SK-N-DZ (cell line): ENCODE measurements at places on chromosomes 4 and X.

DNA sequence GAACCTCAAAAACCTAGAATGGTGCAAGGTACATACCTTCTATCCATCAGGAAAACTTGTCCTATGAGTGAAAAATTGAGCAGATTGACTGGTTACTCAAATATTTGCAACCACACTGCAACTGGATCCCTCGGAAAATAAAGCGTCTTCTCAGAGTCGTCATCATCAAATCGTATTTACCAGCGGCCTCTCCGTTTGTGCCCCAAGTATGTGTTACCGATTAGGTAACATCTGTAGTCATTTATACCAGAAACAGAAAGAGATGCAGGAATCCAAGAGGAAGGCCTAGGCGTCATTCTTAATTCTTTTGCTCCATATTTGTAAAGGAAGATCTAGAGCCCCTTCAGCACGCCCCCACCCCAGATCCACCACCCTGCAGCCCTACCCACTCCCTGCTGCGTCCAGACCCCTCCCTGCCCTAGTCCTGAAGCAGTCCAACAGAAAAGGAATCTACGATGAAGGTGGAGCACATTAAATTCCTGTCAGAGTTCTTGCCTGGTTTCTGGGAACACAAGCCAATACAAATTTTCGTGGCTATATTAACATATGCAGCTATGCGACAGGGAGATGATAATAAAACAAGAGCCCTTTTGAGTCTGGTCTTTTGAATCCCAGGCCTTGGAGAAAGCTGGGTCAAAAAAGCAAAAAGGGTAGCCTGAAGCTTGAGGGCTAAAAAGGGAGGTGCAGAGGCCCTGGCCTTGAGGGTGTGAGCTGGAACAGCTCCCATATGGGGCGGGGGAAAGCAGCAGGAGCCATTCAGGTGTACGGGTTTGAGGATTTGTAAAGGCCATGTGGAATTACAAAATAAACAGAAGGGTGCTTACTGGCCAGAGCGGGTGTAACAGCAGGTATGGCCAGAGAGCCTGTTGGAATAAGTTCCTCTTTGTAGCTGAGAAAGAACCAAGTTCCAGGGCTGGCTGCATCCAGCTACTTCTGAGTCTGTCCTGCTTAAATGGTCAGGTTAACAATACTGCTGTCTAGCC is 77.0 kb downstream of the ZNF827 start:
- no peak for DNase-seq

- DNase-seq: no peak
Measured at GRCh38 chr4:24557026-24558025, 27.0 kb downstream of the DHX15 start.

- DNase-seq: no peak
Measured at GRCh38 chrX:131543774-131544173, at the start of gene OR13H1. OR13H1 (plus strand) TSS chrX:131544074; CDS start chrX:131544074, 0 bp downstream.

- no peak for DNase-seq
Measured at GRCh38 chr4:111556851-111557250, 588.4 kb upstream of the FAM241A start.

DNA sequence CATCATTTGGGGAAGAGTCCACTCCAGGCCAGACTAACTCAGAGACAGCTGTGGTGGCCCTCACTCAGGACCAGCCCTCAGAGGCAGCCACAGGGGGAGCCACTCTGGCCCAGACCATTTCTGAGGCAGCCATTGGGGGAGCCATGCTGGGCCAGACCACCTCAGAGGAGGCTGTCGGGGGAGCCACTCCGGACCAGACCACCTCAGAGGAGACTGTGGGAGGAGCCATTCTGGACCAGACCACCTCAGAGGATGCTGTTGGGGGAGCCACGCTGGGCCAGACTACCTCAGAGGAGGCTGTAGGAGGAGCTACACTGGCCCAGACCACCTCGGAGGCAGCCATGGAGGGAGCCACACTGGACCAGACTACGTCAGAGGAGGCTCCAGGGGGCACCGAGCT is 3.3 kb upstream of the ERAS start:
- no peak for DNase-seq

- no peak for DNase-seq
Measured at GRCh38 chr4:83010111-83010521, 507 bp downstream of the LIN54 start.

DNA sequence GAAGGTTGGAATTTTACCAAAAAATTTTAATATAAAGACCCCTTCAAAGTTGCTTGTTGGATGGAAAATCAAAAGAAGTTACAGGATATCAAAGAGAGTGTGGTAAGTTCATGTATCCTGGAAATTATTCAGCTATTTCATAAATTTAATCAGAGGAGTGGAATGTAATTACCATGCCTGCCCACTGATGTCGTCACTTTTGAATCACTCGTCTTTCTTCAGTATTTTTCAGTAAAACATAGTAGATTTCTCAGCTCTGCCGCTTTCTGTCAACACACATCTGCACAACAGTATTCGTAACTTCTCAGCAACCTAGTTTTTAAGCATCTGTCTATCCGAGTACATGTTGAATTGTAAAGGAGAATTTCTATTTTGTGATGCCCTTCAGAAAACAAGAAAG is 2163.0 kb upstream of the AGA start:
- DNase-seq: no peak

DNA sequence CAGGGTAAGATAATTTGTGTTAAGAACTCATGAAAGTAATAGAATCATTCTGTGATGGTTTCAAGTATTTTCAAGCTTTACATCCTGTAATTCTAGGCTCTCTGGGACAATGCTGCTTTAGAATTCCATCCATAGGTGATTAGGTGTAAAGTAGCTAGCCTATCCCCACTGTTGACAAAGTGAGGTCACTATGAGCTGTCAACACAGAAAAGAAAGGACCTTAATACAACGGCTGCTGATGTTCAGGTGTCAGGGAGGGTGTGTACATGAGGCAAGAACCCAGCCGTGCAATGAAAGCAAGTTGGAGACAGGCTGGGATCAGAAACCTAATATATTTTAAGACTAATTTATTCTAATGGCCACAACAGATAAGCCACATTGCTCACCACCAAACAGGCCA is 36.8 kb upstream of the SH3RF1 start:
- DNase-seq: no peak

- DNase-seq: no peak
Measured at GRCh38 chrX:44343412-44344141, at the start of gene EFHC2. EFHC2 (minus strand) TSS chrX:44343672; CDS start chrX:44343588, 84 bp downstream.

- no peak for DNase-seq
Measured at GRCh38 chr4:55001538-55001937, 123.9 kb downstream of the KDR start.

DNA sequence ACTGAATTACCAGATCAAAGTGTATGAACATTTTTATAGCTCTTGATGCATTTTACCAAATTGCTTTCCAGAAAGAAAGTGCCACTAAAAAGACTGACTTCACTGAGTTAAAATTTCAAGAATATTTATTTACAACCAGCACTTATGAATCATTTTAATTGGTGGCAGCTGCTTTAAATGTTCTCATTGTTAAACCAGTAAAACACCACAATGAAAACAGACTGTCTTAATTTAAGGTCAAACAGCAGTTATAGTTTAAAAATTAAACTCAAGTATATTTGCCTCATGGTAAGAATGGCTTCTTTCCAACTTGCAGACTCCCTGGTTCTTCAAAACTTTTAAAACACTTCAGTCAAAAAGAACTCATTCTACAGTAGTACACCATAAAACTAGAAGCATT is 36.9 kb downstream of the AMMECR1 start:
- DNase-seq: no peak

- DNase-seq: no peak
Measured at GRCh38 chr4:70000711-70001110, 4.9 kb downstream of the STATH start.

DNA sequence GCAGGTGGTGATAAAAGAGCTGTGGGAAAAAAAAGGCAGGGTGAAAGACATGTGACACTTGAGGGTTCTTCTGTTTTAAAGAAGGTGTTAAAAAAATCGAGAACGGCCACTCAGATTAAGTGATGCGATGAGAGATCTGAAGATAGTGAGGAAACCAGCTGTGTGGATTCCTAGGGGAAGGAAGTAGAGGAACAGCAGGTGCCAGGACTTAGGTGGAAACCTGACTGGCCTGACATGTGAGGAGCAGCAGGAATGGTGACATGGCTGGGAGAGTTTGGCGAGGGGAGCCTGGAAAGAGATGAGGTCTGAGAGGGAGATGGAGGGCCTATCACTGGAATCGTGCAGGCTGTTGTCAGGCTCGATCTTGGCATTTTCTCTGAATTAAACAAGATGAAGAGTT is 55.5 kb downstream of the BMPR1B start:
- DNase-seq: peak; percentile 15

- no peak for DNase-seq
Measured at GRCh38 chrX:153533091-153533490, 15.6 kb downstream of the ATP2B3 start.
